ENCODE measurements at places on chromosomes 6 and 20. TPM values are rescaled to one million over a fixed set of nuclear protein-coding genes. Genes with fewer than 3 reads are reported as not detected.

- DNase-seq = no peak
These were observed 112.1 kb downstream of the WDR27 start for GRCh38 chr6:169589699-169590257.

- no peak for DNase-seq
These were observed 7.1 kb downstream of the TFEB start for GRCh38 chr6:41728073-41728936.

DNA sequence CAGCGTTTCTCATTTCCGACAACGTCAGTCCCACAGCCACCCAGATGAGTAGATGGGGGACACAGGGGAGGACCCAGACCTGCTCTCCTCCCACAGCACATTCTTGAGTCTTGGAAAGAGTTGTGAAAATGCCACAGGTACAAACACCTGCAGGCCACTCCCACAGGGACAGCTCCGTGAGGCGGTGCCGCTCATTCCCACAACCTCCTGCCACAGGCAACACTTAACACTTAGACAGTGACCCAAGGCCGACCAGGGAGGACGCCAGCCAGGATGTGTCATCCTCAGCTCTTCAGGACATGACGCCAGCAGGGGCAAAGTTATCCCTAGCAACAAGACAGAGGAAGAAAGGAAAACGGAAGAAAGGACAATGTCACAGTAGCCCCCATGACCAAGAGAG, 22.9 kb upstream of the HLA-B start:
- DNase-seq = no peak

DNA sequence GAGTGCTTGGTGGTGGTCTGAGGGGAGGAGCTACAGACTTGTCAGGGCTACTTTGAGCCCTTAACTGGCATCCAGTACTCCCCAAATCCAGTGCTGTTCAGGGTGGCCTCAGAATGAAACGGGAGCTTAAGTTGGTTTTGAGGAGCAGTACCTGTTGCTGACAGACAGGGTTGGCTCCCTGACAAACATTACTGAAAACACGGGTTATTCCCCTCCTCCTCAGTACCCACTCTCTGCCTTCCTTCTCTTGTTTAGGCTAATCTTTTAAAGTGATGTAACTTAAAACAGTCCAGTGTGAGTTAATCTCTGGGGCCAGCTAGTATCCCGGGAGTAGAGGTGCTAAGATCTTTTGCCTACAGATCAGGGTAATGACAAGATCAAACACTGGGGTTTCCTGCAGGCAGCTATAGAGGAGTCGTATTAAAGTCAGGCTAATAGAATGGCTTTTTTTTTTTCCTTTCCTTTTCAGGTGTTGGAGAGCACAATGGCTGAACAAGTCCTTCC, 3.7 kb downstream of the TNFAIP3 start:
- no peak for DNase-seq

DNA sequence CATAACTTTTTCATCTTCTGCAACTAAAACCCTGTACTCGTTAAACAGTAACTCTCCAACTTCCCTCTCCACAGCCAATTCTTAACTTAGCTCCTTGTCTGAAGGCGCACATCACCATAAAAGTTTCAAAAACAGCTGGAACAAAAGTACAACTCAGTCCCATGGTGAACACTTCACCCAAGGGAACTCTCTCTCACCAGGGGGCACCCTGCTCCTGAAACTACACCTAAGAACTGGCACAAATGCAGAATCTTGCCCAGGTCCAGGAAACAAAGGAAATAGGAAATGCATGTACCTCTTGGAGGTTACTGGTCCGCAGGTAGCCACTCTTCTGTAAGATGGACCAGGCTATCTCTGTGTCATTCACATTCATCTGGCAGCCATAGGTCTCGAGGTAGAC, 6.6 kb downstream of the CDK5RAP1 start:
- DNase-seq = no peak

Gene ETV7
- total RNA-seq = not detected

Gene PDRG1
- 10.4 TPM for total RNA-seq

DNA sequence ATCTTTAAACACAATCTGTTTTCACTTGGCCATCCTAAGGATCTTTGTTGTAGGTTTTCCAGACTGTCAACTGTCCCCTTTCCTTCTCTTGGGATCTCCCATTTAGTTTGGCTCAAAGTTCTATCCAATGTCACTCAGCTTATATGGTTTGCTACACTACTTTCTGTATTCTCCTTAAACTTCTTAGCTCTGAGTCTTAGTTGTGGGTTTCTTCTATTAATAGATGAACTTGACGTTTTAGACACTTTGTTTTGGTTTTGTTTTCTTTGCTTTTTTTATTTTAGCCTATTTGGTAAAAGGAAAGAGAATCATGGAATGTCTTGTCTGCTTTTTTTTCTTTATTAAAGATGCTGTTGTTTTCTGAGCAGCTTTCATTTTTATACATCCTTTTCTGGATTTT, 11.4 kb downstream of the RMND1 start:
- no peak for DNase-seq

- peak; percentile 73 for DNase-seq
These were observed 11.1 kb downstream of the LAMA5 start for GRCh38 chr20:62355878-62356588.

Gene ZSCAN9
- total RNA-seq = 9.7 TPM

DNA sequence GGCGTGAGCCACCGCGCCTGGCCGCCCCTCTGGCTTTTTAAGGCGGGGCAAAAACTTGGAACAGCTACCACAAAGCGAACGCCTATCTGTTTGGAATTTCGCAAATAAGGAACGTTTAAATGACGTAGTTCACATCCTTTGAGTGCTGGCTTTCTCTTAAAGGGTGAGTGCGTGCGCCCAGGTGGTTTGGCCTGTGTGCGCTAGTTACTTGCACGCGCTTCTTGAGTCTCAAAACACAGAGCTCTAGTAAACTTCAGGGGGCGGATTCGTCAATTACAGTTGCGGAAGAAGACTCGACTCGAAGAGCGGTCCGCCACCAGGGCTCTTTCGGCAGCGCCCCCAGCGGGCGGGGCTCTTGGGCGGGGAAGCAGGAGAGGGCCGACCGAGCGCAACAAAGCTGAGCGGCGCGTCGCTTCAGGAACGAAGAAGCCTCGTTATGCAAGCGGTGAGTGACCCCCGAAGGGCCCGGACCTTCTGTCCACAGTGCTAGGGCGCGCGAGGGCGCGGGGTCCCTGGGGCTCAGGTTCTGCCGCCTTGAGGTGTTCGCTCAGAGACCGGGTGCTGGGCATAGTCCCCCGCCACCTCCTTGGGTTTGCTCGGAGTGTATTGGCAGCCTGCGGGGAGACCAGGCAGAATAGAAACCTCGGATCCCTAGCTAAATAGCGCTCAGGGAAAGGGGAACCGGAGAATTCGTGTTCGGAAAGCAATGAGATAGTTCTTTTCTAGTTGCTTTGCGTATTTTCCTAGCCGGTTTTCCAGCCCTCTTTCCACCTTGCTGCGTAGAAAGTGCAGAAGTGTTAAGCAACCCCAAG, at the start of gene SYCP2L:
Gene SYCP2L, plus strand, starts transcription at position 362 of the 812 bp plus-strand sequence. Its CDS starts 75 bp downstream, at position 437.
- no peak for DNase-seq

DNA sequence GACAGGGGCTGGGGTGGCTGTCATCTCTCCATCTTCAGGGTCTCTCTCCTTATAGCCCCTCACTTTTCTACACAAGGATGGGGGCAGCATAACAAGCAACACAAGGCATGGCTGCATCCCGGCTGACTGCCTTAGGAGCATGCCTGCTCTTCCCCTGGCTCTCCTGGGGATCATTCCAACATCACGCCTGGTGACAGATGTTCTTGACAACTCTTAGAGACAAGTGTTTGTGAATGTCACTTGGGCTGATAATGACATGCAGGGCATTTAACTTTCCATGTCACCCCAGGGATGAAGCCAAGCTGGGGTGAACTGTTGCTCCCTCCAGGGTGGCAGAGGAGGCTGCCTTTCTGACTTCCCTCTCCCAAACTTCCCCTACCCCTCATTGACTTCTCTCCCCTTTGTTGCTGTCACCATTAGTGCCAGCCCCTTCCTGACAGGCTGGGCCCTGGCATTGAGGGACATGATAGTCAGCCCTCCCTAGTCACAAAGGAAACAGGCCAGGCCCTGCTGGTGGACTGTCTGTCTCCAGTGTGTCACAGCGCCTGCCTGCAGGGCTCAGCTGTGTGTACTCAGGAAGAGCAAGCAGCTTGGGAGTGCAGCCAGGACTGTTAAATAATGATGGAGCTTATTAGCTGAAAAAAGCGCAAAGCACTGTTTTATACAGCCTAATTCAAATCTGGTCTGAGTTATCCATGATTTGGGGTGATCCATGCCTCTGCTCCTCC, 161.8 kb downstream of the LRFN2 start:
- DNase-seq = peak; percentile 40

Gene GABRR1
- not detected for total RNA-seq

All from left ventricle myocardium inferior (tissue), 1 donor.